Large intestine (tissue), 12 donors: ENCODE measurements at places on chromosomes 6 and 20. TPM values are rescaled to one million over a fixed set of nuclear protein-coding genes. Genes with fewer than 3 reads are reported as not detected.

GRCh38 chr20:64113796-64114355, 6.5 kb upstream of the NPBWR2 start:
- no peak for DNase-seq

- no peak for DNase-seq
Observed at GRCh38 chr6:79657238-79657637, 26.1 kb downstream of the SH3BGRL2 start.

GRCh38 chr6:2820415-2820814, 21.2 kb downstream of the SERPINB1 start:
- DNase-seq: no peak

Gene BIRC7
- 2.6 TPM for polyA plus RNA-seq

- no peak for DNase-seq
Observed at GRCh38 chr20:24359321-24360027, 110.0 kb upstream of the SYNDIG1 start.

DNA sequence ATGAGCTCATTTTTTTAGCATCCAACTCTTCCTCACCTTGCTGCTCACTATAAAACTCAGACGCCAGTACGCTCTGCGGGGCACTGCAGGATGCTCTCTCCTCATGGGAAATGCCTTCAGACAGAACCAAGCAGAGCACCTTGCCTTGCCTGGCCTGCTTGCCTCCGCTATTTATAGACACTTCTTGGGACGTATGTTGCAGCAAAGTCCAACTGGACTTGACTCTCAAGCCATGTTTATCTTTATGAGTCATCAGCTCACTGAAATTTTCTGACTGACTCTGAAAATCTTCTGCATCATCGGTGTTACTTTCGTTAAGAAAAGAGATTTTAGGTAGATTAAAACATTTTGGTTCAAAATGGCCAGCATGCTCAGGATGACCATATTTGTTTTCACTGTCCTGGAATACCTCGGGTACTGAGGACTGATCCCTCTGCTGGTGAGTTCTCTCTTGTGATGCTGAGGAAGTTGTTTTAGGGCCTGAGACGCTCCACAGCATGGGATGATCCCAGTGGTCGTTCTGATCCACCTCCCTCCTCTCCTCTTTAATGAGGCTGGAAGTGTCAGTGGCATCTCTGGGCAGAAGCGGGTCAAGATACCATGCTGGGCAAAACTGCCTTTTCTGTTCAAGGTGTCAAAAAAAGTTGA, 204.5 kb downstream of the KIF16B start:
- DNase-seq: peak; percentile 51

- no peak for DNase-seq
Observed at GRCh38 chr20:17589161-17589834, 19.4 kb downstream of the DSTN start.

- DNase-seq: no peak
Observed at GRCh38 chr20:20020908-20021307, 3.7 kb downstream of the NAA20 start.
